ENCODE measurements at places on chromosomes 11 and 22. TPM values are rescaled to one million over a fixed set of nuclear protein-coding genes. Genes with fewer than 3 reads are reported as not detected.
A peak's percentile ranks its signal among the peaks of the same experiment; 100 is the strongest.

The OLFML1 gene
- 1.9 TPM for total RNA-seq

The LIF gene
- 7.4 TPM for total RNA-seq

The CRYBB3 gene
- not detected for total RNA-seq

The LARGE2 gene
- total RNA-seq, result not detected

DNA sequence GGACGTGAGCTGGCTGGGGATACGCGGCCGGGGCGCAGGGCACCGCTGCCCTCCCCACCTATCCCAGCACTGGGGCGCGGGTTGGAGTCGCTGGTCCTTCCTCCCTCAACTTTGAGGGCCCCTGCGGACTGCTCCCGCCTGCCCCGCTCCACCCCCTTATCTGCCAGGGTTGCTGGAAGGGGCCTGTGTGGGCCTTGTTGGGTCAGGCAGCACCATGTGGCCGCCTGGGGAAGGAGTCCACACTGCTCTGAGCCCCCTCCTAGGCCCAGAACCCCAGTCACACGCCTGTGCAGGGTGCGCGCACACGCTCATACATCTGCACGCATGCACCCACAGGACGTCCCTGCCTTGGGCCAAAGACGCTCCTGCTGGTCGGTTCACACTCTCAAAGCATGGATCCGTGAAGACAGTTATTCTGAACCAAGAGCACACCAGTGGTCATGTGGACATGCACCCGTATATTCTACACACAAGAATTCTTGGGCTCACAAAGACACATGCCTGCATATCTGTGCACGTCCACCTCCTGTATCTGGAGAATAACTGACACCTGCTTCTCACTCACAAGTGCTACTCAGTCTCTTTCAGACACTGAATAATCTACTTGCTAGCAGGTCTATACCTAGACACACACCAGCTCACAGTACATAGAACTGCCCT lies 710 bp downstream of the TUB start:
- peak; percentile 7 for DNase-seq

DNA sequence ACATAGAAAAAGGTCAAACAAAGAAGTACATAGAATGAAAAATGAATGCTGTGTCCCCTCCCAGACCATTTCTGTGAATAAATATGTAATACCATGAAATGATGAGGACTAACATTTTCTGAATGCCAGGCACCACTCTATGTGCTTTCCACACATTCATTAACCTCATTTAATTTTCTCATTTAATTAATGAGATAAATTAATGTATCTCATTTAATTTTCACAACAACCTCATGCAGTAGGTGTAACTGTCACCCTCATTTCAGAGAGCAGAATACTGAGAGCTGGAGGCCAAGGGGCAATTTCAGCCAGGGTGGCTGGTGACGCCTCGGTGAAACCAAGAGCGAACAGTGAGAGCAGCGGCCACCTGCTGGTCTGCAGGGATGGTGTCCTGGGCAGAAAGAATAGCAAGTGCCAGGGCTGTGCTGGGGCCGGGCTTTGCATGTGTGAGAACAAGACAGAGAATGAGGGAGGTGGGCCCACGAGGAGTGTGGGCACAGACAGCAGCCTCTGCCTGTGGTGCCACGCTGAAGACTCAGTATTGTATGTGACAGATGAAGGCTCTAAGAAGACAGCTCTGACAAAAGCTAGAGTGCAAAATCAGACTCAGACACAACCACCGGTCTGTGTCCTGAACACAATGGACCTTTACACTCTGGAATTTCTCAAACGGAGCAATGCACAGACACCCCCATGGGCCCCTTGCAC lies 1.8 kb upstream of the SERPIND1 start:
- DNase-seq, result no peak

DNA sequence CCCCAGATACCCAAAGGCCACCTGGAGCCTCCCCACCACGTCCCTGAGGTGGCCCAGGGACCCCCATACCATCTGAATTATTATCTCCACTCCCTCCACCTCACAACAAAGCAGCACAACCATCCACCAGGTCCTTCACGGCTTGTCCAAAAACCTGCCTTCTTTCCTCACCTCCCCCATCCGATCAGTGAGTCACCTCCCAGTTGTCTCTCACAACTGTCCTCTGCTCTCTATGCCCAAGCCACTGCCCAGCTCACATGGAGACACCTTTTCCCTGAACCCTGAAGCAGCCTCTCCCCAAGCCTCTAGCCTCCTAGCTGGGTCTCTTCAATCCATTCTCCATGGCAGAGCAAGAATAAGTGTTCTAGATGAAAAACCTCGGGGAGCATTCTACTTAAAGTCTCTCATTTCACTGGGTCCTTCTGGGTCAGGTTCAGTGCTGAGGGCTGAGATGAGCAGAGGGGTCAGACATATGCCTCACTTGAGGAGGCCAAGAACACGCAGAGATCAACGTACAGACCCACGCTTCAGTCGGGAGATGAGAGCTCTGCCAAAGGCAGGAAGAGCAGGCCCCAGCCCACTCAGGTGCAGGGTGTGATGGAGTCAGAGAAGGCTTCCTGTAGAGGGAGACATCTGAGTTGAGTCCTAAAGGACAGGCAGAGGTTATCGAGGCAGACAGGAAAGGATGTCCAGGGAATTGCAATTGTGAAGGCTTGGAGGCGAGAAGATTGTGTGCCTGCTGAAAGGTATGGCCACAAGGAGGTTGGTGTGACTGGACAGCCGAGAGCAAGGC lies 74.7 kb downstream of the PDE2A start:
- DNase-seq, result no peak

- DNase-seq, result no peak
These were observed 256.5 kb downstream of the TENM4 start for GRCh38 chr11:79184285-79184684.

DNA sequence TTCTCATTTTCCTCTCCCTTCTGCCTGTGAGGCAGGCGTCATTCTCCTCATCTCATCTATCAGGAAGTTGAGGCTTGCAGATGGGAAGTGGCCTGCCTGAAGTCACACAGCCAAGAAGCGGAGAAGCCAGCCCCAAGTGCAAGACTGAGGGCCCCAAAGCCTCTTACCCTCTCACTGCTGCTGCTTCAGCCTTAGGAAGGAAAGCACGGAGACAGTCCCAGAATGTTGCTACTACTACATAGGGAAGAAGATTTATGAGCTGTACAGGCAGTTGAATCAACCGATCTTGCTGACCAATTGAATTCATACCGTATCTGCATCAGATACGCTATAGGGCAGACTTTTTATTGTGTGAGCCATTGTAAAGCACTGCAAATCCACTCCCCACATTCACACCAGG lies 89.0 kb downstream of the CWC15 start:
- DNase-seq, result no peak

GRCh38 chr22:20021196-20022181 lies 579 bp downstream of the TANGO2 start:
- peak; percentile 33 for DNase-seq

GRCh38 chr22:22069450-22070370 lies 87.1 kb upstream of the TOP3B start:
- DNase-seq, result no peak

Data from fibroblast of villous mesenchyme (primary cell).